Effector CD4-positive, alpha-beta T cell (primary cell): ENCODE measurements at places on chromosomes 1 and 21.

DNA sequence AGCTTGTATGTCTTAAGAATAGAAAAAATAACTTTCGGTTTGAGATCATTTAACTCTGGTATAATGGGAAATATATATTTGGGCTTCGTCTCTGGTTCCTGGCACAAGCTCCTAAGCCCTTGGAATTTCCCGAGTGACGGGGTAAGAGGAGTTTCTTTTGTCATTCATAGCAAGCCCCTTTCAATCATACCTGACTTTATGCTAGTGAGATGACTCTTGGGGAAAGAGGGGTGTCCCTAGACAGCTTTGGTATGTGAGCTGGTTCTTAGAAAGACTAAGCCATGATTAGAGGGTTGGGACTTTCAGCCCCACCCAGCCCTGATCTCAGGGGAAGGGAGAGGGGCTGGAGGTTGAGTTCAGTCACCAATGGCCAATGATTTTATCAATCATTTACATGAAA is 13.9 kb upstream of the MTARC1 start:
- DNase-seq, result no peak

DNA sequence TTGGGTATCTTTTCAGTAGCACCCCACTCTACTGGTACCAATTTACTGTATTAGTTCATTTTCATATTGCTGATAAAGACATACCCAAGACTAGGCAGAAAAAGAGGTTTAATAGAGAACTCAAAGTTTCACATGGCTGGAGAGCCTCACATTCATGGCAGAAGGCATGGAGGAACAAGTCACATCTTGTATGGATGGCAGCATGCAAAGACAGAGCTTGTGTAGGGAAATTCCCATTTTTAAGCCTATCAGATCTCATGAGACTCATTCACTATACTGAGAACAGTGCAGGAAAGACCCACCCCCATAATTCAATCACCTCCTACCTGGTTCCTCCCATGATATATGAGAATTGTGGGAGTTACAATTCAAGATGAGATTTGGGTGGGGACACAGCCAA is 878.6 kb upstream of the ADGRL4 start:
- no peak for DNase-seq

DNA sequence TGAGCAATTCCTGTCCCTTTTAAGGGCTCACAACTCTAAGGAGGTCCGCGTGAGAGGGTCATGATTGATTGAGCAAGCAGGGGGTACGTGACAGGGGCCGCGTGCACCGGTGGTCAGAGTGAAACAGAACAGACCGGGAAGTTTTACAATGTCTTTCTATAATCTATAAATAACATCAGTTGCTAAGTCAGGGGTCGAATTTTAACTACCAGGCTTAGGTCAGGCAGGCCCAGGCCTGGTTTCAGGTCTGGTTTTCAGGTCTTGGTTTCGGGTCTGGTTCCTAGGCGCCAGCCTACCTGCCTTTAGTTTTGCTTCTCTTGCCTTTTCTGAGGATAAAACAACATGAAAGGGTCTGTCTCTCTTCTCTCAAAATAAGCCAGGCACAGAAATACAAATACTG is 476.0 kb upstream of the CAMK1G start:
- no peak for DNase-seq

- peak; percentile 39 for DNase-seq
These were observed 36.8 kb upstream of the RUNX3 start for GRCh38 chr1:24966724-24967346.

DNA sequence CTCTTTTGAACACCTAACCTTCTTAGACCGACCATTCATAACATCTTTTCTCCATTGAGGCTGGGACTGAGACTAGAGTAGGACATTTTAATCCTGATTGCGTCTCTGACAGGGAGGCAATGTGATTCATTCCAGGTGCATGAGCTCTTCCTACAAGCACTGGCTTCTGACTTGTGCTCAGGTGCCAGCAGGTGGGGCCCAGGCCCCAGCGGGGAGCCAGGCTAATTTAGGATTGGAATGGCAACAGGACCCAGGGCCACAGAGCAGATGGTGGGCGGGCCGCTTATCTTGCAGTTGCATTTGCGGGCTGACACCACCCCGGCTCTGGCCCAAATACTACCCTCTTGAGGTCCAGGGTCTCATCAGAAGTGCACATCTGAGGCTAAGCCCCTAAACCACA is 4.1 kb downstream of the GPA33 start:
- no peak for DNase-seq

- no peak for DNase-seq
These were observed 103.3 kb downstream of the AKT3 start for GRCh38 chr1:243746751-243747150.

DNA sequence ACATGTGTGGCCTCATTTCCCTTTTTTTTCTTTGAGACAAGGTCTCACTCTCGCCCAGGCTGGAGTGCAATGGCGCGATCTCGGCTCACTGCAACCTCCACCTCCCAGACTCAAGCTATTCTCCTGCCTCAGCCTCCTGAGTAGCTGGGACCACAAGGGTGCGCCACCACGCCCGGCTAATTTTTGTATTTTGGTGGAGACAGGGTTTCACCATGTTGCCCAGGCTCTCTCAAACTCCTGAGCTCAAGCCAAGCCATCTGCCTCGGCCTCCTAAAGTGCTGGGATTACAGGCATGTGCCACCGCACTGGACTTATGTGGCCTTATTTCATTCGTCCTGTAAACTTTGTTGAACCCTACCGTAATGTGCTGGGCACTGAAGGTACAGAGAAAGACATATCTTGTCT is 569 bp upstream of the WARS2 start:
- no peak for DNase-seq

DNA sequence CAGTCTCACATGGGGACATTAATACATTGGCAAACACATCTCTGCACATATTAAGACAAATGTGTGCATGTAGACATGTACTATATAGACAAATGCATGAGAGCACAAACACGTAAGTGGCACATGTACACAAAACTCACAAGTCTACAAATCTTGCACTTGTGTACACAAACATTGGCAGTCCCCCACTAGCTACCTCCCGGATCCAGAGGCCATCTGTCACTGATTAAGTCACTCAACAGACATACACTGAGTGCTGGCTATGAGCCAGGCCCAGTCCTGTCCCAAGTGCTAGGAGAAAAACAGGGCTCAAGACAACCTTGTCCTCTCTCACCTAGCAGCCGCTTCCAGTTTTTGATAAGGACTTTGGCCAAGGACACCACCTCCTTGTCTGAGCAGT is 7.0 kb downstream of the TCEA3 start:
- no peak for DNase-seq

- DNase-seq, result no peak
These were observed 662.5 kb downstream of the PLPP3 start for GRCh38 chr1:55916907-55917306.

DNA sequence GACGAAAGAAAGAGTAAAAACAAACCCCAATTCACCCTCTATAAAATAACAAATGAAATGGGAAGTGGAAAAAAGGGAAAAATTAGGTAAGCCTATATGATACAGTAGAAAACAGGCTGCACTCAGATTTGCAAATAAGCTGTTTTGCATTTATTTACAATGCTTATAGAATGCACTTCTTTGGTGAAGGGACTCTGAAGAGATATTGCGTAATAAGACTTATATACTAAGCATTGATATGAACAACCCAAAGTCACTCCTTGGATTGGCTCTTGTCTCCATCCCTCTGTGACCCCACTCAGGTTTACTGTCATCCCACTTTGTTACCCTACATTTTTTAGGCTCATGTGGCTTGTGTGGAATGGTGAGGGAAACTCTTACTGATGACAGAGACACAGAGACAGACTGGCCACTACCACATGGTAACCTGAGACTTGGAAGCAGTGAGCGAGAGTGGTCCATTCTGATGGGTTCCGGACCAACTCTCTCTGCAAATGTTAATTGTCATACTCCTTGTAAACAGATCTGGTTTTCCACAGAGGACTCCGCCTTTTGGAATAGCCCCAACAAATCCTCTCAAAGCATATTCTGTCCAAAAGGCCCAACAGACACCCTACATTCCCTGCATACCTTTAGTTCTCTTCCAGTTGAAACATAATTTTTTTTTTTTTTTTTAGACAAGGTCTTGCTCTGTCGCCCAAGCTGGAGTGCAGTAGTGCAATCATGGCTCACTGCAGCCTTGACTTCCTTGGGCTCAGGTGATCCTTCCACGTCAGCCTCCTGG is 11.0 kb downstream of the GSTM5 start:
- no peak for DNase-seq

GRCh38 chr1:111032295-111032897 is 68.7 kb upstream of the LRIF1 start:
- DNase-seq, result peak; percentile 27

GRCh38 chr1:91732291-91733107 is 153.5 kb downstream of the TGFBR3 start:
- DNase-seq, result no peak

DNA sequence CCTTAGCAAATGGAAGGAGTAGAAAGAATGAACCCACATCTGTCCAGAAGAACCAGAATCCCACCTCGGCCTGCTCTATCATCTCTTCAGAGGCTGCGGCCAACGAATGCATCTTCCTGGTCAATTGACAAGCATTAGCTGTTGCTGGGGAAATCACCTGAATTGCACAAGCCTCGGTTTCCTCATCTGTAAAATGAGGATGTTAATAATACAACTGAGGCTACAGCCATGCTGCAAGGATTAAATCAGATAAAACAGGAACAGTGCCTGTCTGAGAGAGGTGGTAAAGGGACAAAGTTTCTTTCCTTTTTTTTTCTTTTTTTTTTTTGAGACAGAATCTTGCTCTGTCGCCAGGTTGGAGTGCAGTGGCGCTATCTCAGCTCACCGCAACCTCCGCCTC is 99.8 kb downstream of the KIF14 start:
- no peak for DNase-seq

DNA sequence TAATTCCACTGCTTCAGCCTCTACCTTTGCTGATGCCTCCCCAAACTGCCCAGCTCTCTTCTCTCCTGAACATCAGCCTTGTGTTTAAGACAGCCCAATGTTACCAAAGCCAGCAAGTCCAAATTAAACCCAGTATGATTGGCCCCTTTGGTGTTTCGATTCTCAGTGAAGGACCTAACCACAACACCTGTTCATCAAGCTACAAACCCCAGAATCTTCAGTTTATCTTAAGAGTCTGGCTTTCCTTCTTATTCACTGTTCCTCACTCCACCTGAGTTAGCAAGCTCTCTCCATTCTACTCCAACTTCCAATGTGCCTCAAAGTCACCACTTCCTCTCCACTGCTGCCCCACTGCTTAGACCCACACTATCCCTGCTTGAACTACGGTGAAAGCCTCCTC is 25.5 kb upstream of the ITPKB start:
- no peak for DNase-seq

- no peak for DNase-seq
These were observed 34.6 kb downstream of the CFAP57 start for GRCh38 chr1:43206600-43207228.

DNA sequence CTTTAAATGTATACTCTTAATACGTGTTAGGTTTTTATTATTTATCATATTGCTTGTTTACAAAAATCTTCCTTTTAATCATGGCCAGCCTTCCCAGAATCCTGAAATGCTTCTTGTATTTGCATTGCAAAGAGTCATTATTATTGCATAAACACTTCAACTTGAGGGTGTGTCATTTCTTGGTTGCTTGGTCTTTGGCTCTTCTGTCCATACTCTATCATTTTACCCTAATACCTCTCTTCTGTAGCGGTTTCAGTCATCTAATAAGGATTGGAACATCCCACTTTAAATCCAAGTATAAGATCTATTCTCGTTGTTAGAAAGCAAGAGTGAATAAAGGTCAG is 200.6 kb upstream of the CACYBP start:
- DNase-seq, result no peak

- DNase-seq, result no peak
These were observed 409.2 kb downstream of the USH2A start for GRCh38 chr1:216014086-216014485.

- DNase-seq, result no peak
These were observed 34.2 kb downstream of the HIVEP3 start for GRCh38 chr1:41884256-41885230.

DNA sequence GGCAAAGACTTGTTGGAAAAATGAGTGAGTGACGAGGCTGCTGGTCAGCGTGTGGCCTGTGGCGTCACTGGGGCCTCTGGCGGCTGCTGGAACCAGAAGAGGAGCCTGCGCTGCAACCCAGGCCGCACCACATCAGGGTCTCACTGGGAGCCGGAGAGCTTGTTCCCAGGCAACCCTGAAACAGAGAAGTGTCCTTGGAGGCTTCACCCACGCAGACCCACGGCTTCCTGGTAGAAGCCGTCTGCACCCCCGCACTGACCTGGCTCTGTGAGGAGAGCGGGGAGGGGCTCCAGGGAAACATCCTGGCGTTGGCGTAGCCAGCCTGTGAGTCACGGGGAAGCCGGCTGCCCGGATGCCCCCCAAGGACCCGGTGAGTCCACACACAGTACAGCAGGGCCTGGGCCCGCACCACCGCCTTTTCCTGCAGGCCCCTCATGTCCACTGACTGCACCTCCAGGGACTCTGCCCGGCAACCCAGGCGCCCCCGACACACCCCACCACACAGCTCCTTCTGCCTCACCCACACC is 57.4 kb downstream of the COL6A1 start:
- no peak for DNase-seq
